Omental fat pad (tissue), 4 donors: ENCODE measurements at places on chromosomes 5 and 9.
A peak's percentile ranks its signal among the peaks of the same experiment; 100 is the strongest.

DNA sequence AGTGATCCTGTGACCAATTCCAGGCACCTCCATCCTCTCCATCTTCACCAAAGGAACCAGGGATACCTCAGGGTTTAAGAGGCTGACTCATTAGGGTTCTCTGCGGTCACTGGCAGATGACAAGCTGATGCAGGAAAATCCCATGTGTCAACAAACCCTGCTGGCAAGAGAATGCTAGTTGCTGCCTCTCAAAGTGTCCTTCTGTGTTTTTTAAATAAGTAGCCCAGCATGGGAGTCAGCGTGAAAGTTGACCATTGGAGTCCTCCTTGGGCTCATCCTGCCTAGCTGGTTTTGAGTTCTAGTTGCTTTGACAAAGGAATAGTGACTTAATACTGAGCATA lies 200.2 kb downstream of the SLIT3 start:
- no peak for DNase-seq

- DNase-seq, result no peak
Measured at GRCh38 chr5:171725205-171725601, 60.4 kb upstream of the SMIM23 start.

DNA sequence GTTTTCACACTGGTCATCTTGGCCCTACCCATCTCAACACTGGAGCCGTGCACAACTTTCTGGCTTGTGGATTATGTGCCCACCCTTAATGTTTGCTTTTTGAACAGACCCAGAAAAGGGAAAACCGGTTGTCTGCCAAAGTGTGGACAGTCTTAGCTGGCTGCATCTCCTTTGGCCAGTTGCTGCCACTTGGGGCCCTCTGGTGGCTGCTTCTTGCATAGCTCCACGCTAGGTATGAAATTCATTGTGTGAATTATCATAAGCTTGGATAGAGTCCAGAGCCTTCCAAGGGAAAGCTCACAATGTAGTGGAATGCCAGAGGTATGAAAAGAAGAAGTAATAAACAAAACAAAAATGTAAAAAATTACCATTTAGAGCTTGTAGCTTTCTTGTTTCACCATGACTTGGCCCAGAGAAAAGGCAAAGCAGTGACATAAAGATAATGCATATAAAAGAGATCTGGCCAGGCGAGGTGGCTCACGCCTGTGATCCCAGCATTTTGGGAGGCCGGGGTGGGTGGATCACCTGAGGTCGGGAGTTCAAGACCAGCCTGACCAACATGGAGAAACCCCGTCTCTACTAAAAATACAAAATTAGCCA lies 12.5 kb upstream of the SLC36A3 start:
- DNase-seq, result peak; percentile 76

- no peak for DNase-seq
Measured at GRCh38 chr9:35646153-35646532, 4.6 kb downstream of the SIT1 start.

DNA sequence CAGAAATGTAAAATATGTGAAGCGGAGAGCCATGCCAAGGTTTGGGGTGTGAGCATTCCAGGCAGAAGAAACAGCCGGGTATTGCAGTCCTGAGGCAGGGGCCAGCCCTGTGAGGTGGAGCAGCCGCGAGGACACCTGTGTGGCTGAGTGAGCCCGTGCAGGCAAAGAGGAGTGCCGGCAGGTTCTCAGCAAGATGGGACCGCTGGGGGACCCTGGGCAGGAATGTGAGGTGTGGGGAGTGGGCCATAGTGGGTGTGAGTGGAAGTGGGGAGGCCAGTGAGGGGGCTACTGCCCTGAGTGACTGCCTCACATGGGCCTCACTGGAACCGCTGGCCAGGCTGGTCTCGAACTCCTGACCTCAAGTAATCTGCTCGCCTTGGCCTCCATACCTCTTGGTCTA lies 8.1 kb upstream of the PRR7 start:
- DNase-seq, result no peak

GRCh38 chr5:57207681-57208080 lies 33.8 kb downstream of the GPBP1 start:
- DNase-seq, result no peak
